Motor neuron (in vitro differentiated cells): ENCODE measurements at places on chromosomes 7 and 10. TPM values are rescaled to one million over a fixed set of nuclear protein-coding genes. Genes with fewer than 3 reads are reported as not detected.

The YAE1 gene
- 34.8 and 43.3 TPM in 2 replicates for total RNA-seq

The SPDYE1 gene
- 0.71 and 0.83 TPM in 2 replicates for total RNA-seq

The CD36 gene
- 1.2 and 1.3 TPM in 2 replicates for total RNA-seq

The OR2A1 gene
- 0.17 and 0.45 TPM in 2 replicates for total RNA-seq

The PRKAR1B gene
- total RNA-seq: 16.7 and 18.1 TPM in 2 replicates

The ADCK2 gene
- 5.0 and 6.6 TPM in 2 replicates for total RNA-seq

The MET gene
- 10.9 and 12.9 TPM in 2 replicates for total RNA-seq

The NEBL gene
- 10.3 and 11.3 TPM in 2 replicates for total RNA-seq

The CFAP58 gene
- total RNA-seq: 1.6 and 1.7 TPM in 2 replicates

The ARHGEF35 gene
- 0.13 TPM in 1 of 2 replicates, not detected in the other for total RNA-seq

The ASIC3 gene
- 4.1 and 5.0 TPM in 2 replicates for total RNA-seq

The WIPF3 gene
- total RNA-seq: 4.7 and 5.4 TPM in 2 replicates

The CCDC146 gene
- total RNA-seq: 2.5 and 3.3 TPM in 2 replicates

- ATAC-seq: no peak
Measured at GRCh38 chr10:1625079-1625478, 112.2 kb downstream of the ADARB2 start.

DNA sequence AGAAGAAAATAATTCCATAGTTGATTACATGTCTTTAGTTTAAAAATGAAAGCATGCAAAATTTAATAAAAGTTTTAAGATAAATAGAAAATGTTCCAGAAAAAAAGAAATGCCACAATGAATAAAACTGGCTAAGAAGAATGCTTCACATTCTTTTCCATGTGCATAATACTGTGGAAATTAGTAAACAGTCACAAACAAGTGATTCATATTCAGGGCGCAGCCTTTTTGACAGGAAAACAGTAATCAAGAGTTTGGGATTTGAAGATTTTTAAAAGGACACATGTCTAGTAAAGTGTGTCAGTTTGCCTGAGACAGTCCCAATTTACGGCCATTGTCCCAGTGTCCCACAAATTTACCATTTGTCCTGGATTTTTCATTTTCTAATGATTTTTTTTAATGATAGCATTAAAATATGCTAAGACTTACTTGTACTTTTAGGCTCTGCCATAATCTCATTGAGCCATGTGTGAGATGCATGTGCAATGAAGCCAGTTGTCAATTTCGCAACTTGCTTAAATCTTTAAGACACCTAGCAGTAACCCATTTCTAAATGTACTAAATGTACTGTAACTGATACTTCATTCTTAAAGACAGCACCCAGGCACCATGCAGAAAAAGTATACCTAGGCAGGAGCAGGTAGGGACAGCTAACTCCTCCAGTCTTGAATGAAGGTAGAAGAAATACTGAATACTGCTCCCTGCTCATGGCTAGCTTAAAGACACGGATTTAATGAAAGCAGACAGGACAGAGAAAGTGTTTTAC is 46.9 kb downstream of the ZNF438 start:
- no peak for ATAC-seq

- ATAC-seq: peak; percentile 98
Measured at GRCh38 chr7:1742555-1743303, 72.7 kb downstream of the ELFN1 start.

DNA sequence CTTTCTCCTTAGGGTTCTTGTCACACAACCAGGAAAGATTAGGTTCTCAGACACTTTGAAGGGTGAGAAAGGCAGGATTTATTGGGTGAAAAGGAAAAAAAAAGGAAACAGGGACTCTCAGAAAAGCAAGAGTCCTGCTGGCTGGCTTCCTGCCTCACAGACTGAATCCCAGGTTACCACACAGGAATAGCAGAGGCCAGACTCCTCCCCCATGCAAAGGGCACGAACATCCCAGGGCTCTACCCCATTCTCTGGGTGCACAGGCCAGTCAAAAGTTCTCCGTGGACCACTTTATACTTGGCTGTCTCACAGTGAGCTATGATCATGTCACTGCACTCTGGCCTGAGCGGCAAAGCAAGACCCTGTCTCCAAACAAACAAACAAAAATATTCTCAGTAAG is 42.6 kb downstream of the HOXA1 start:
- ATAC-seq: peak; percentile 30

GRCh38 chr10:131215776-131216175 is 95.7 kb downstream of the TCERG1L start:
- ATAC-seq: no peak

DNA sequence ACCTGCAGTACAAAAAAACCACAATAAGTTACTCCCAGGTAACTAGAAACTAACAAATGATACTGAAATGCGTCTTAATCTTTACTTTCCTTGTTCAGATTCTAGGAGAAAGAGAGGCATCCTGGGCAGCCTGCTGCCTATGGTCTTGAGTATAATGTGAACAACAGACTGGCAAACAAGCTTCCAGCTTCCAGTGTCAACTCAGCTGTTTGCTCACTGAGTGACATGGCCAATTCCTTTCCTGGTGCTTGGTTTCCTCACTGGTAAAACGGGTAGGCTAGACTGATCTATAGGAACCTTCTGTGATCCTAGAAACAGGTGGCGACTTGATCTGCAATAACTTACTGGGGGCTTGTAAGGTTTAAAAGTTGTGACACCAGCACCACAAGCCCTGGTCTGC is 10.1 kb downstream of the POLR3A start:
- no peak for ATAC-seq

DNA sequence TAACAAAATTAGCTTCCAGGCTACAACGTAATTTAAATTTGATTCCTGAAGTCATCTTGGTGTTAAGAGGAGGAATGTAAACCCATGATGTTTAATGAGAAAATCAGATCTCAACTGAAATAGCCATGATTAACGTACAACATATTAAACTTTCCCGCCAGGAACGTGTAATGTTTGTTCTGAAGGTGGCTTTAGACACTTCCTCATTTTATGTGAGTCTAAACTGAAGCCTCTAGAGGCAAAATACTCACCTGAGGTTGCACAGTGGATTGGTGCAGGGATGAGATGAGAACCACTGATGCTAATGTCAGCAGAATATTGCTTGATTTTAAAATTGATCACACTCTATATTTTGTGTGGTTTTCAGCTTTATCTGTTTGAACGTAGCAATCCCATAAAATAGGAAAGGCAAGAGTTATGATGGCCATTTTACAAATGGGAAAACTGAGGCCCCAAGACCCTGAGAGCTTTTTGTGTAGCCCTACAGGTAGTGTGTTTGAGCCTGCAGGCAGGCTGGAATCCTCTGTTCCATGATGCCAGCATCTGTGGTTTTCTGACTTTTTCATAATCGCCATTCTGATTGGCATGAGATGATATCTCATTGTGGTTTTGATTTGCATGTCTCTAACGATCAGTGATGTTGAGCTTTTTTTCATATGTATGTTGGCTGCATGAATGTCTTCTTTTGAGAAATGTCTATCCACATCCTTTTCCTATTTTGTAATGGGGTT is 243.7 kb upstream of the BMPER start:
- ATAC-seq: no peak

DNA sequence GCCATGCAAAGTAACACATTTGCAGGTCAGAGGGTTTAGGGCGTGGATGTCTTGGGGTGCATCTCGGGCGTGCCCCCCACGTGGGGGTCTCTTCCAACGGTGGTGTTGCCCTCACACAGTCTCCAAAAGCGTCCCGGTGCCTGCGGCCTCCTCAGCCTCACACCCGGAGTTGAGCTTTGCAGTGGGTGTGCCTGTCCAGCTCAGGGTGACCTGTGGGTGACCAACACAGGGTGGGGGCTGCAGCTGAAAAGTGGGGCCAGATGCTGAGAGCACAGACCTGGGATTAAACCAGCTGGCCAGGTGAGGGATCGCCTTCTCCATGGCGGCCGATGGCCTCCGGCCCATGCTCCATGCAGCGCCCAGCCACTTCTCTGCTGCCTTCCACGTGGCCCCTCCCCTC is 63.1 kb downstream of the PWWP2B start:
- no peak for ATAC-seq

DNA sequence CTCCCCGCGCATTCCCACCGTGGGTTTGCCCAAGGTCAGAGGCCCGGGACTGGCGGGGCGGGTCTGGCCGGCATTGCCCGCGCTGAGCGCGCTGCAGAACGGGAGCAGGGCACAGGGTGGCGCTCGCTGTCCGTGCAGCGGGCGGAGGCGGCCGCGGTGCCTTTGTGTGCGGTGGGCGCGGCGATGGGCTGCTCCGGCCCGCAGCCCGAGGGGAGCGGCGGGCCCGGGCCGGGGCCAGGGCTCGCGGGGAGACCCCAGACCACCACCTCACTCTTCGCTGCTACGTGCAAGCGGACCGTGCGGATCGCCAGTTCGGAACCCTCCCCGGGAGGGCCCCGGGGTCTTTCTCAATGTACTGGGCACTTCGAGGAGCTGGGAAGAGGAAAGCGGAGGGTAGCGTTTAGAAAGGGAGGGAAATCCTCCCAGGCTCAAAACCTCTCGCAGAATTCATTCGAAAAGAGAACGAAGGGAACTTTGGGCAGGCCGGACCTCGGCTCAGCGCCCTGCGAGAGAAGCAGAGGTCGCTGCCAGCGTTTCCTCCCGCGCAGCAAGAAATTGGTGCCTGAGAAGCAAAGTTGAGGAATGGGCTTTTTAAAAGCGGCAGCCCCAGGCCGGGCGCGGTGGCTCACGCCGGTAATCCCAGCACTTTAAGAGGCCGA is 8.5 kb downstream of the SP8 start:
- peak; percentile 95 for ATAC-seq

GRCh38 chr7:25035274-25035673 is 55.3 kb upstream of the OSBPL3 start:
- ATAC-seq: no peak

DNA sequence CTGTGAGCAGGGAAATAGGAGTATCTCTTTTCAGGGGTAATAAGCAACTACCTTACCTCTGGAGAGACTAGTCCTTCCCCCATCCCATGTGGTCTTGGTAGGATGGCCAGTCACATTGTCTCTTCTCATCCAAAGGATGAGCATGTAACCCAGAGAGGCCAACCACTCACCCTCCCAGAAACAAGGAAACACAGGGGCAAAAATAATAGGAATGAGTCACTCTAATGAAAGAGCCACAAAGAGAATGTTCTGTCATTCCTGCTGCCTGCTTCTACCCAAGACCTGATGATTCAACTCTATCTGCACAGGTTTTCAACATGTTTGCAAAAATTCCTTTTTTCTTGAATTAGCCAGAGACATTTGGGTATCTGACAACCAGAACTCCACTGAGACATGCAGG is 99.3 kb upstream of the NFE2L3 start:
- no peak for ATAC-seq

GRCh38 chr7:33072471-33072870 is 9.9 kb upstream of the NT5C3A start:
- ATAC-seq: no peak

DNA sequence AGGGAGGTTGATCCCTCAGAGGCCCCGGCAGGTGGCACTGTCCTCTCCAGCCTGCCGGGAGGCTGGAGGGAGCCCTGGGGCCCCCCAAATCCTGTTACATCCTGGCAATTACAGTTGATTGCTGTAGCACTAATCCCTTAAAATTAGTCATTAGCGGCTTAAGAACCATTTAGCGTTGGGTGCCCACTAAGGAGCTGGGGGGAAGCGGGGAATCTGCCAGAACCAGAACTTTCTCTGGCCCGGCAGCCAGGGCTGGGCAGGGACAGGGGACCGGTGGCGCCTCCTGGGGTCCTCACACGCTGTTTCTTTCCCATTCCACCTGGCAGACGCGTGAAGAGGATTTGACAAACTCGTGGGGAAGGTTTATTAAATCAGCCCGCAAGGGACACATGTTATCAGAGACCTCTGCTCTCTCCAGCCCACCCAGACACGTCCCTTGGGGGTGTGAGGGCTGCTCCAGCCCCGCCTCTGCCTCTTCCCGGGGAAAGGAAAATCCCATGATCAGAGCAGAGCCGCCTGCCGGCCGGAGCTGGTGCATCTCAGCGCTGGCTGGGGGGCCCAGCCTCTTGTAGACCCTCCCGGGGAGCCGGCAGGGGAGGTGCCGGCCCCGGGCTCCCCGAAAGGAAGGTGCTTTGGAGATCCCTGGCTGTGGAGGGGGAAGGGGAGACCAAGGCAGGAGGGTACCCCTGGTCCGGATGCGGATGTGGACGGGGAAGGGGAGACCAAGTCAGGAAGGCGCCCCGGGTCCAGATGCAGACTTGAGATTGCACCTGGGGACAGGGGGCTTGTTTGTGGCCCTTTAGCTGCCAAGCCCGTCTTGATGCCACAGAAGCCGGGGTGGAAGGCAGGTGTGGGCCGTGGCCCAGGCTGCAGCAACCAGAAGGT is 142.7 kb downstream of the ELFN1 start:
- peak; percentile 54 for ATAC-seq

DNA sequence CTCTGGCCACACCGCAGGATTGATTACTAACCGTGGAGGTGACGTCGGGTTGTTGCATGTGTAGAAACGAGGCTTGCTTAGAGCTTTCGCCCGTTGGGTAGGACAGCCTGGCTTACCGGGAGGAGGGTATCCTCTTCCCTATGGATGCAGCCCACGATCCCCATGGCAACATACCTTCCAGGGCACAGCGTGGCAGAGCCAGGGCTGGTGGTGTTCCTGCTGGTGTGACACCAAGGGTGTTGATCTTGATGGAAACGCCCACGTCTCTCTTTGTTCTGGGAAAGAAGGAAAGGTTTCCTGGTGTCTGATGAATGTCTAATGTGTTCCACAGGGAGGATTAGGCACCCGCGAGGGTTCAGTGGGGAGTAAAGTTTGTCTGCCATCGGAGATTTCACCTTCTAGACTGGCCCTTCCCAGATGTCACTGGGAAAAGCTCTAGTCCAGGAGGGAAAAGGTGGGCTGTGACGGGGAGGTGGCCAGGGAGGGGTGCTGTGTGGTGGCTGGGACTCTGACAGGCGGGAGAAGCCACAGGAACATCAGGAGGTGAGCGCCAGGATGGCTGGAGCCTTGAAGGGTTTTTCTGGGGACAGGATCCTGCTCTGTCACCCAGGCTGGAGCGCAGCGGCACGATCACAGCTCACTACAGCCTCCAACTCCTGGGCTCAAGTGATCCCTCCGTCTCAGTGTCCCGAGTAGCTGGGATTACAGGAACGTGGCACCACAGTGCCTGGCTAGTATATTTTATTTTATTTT is 102.1 kb downstream of the CUX1 start:
- no peak for ATAC-seq

DNA sequence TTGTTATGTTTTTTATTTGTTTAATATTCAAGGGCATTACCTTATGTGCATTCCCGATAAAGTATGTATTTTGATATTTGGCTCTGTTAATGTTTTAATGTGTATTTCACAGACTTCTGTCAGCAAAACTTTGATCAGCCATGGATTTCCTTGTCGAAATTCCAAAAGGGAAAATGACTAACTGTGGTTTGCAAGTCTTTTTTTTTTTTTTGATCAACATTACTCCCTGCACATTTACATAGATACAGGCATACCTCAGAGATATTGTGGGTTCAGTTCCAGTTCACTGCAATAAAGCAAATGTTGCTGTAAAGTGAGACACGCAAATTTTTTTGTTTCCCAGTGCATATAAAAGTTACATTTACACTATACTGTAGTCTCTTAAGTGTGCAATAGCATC is 351.9 kb downstream of the CXCL12 start:
- no peak for ATAC-seq

DNA sequence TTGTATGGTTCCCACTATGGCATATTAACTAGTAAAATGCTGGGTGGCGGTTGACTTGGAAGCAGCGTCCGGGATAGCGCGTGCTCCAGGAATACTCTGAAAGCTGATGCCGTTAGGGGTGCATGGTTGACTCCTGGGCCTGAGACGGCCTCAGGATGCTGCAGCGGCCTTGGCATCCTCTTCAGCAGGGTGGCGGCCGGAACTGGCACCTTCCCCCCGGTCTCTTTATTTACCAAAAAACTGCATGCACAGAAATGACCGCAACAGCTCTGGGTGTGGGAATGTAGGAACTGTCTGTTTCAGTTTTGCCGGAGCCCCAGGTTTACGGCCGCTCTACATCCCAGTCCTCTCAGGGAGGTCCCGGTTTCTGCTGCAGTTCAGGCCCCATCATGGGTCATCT is 28.8 kb downstream of the PFKP start:
- ATAC-seq: peak; percentile 18
